ENCODE measurements at places on chromosomes 13 and 19. TPM values are rescaled to one million over a fixed set of nuclear protein-coding genes. Genes with fewer than 3 reads are reported as not detected.

The PLVAP gene
- 18.1 TPM for total RNA-seq

The KLK14 gene
- 1.9 TPM for total RNA-seq

The PDCD5 gene
- total RNA-seq = 137 TPM

The ZNF443 gene
- 1.6 TPM for total RNA-seq

The KCNC3 gene
- 2.0 TPM for total RNA-seq

The TPTE2 gene
- not detected for total RNA-seq

The SHISA7 gene
- not detected for total RNA-seq

The TEX101 gene
- total RNA-seq = not detected

The SLC46A3 gene
- total RNA-seq = 16.2 TPM

The DACH1 gene
- total RNA-seq = 2.9 TPM

The ZNF577 gene
- 6.5 TPM for total RNA-seq
